ENCODE measurements at places on chromosomes 4 and X. TPM values are rescaled to one million over a fixed set of nuclear protein-coding genes. Genes with fewer than 3 reads are reported as not detected.

The FAM47E gene
- 6.7 TPM for total RNA-seq

The YY2 gene
- total RNA-seq: 3.2 TPM

The PRMT9 gene
- total RNA-seq: 26.4 TPM

The PIR gene
- total RNA-seq: 4.3 TPM

The UGT2B17 gene
- total RNA-seq: not detected

The RNF212 gene
- total RNA-seq: 1.6 TPM

The CNGA1 gene
- 14.1 TPM for total RNA-seq

The RASGEF1B gene
- 140 TPM for total RNA-seq

The JAKMIP1 gene
- total RNA-seq: 4.6 TPM

The STARD8 gene
- 10.2 TPM for total RNA-seq

The NR3C2 gene
- 13.9 TPM for total RNA-seq

The DGAT2L6 gene
- total RNA-seq: not detected

The GPR173 gene
- 26.3 TPM for total RNA-seq

The CDKL2 gene
- total RNA-seq: 8.1 TPM

The RAB33A gene
- 8.0 TPM for total RNA-seq

The ARMCX1 gene
- 73.6 TPM for total RNA-seq

The EVC2 gene
- 10.8 TPM for total RNA-seq

The ZRSR2 gene
- 12.0 TPM for total RNA-seq

The CABS1 gene
- total RNA-seq: not detected

The PHOX2B gene
- 0.55 TPM for total RNA-seq

The PAGE4 gene
- not detected for total RNA-seq

The HTRA3 gene
- 44.8 TPM for total RNA-seq

The XK gene
- 5.8 TPM for total RNA-seq

The LANCL3 gene
- total RNA-seq: 2.5 TPM

The DCLK2 gene
- total RNA-seq: 48.7 TPM

The MAOA gene
- 58.4 TPM for total RNA-seq

The APEX2 gene
- 6.1 TPM for total RNA-seq

The RTL9 gene
- total RNA-seq: 1.2 TPM

The TSPAN5 gene
- total RNA-seq: 55.3 TPM

The AVPR2 gene
- 0.99 TPM for total RNA-seq
